CD8-positive, alpha-beta memory T cell (primary cell): ENCODE measurements at places on chromosomes 3 and 15.

DNA sequence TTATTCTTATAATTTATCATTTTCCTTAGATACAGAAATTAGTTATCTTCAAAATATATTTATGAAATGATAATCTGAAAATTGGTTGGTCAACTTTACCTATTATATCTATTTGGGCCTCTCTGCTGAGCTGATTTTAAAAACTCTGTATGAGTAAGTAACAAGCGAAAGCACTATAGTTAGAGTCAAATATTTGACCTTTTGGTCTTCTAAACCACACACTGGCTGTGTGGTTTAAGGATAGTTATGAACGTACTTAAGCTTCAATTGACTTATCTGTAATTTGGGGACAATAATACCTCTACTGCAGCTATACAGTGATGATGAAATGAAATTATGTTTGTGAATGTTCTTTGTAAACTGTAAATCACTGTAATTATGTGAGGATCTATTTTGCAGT is 763.9 kb upstream of the GRM7 start:
- no peaks in the 10 kb centered on the region for H3K27me3 ChIP-seq
- DNase-seq, result no peak
- H3K4me3 ChIP-seq, result no peak overlapping the region
- no peaks in the 10 kb centered on the region for H3K36me3 ChIP-seq

- no peak for DNase-seq
- H3K4me1 ChIP-seq, result no peaks in the 10 kb centered on the region
- H3K27me3 ChIP-seq, result no peaks in the 10 kb centered on the region
- H3K27ac ChIP-seq, result no peak overlapping the region
- no peak overlapping the region for H3K4me3 ChIP-seq
Observed at GRCh38 chr15:72284781-72285180, 12.4 kb upstream of the PARP6 start.

DNA sequence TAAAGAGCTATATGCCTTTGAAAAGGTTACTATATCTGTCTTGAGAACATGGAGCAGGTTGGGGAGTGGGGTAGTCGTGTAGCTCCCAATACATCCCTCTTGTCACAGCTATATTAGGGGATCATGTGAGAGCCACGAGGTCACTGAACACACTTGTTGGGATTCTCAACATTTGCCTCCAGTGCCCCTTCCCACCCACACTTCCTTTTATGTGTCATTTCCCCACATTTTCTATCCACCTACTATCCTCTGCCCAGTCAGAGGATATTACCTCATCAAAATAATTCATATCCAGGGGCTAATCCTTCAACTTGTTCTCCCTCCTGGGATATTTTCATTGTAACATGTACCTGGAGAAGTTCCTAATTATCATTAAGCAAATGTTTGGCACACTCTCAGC is 85.0 kb downstream of the CYP19A1 start:
- H3K27me3 ChIP-seq, result no peaks in the 10 kb centered on the region
- H3K36me3 ChIP-seq, result no peaks in the 10 kb centered on the region
- H3K27ac ChIP-seq, result no peak overlapping the region
- no peaks in the 10 kb centered on the region for H3K4me1 ChIP-seq

GRCh38 chr3:156762631-156763185 is 63.4 kb upstream of the LEKR1 start:
- H3K4me3 ChIP-seq, result no peak overlapping the region
- H3K36me3 ChIP-seq, result no peaks in the 10 kb centered on the region
- no peaks in the 10 kb centered on the region for H3K27me3 ChIP-seq

- no peak for DNase-seq
- no peak overlapping the region for H3K27ac ChIP-seq
- H3K36me3 ChIP-seq, result no peaks in the 10 kb centered on the region
- no peak overlapping the region for H3K4me3 ChIP-seq
- H3K4me1 ChIP-seq, result peaks cover 5% of the 10 kb centered on the region
Observed at GRCh38 chr3:157122832-157123427, 37.0 kb downstream of the CCNL1 start.

DNA sequence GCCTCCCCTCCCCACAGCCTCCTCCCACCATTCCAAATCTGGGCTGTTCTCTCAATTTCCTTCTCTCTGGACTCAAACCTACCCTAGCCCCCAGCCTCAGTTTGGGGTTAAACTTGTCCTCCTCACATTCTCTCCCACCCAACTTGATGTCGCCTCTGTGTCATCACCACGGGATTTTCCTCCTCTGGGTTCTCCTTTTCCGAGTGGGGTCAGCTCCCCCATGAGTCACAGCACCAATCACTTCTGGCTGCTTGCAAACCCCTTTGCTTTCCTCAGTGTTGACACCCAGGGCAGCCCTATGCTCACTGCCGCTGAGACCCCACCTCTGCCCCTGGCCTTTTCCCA is 451 bp downstream of the CCR5AS start:
- no peaks in the 10 kb centered on the region for H3K36me3 ChIP-seq
- peaks cover 12% of the 10 kb centered on the region for H3K4me1 ChIP-seq
- H3K27ac ChIP-seq, result peak overlapping the region; percentile 75
- no peaks in the 10 kb centered on the region for H3K27me3 ChIP-seq
- DNase-seq, result no peak
- H3K4me3 ChIP-seq, result peak overlapping the region; percentile 57

DNA sequence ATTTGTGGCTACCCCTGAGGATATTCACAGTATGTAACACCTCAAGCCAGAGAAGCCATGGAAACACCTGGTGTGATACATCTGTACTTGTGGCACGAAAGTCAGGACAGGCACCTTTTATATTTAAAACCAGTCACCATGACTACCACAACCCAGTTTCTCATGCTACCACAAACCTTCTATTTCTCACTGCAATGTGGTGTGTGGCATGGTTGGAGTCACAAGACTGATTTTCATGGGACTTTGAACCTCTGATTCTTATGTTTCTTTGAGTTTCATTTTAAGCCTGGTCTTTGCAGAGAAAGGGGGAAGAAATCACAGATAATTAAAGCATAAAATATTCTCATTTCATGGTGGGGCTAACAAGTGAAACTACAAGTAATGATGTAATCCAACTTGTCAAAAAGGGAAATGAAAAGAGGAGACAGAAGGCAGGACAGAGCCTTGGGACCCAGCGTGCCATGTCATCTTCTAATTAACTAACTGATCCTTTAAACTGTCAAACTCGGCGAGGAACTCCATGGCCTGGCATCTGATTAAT is 175.9 kb downstream of the PDZRN3 start:
- no peaks in the 10 kb centered on the region for H3K36me3 ChIP-seq
- no peak overlapping the region for H3K27ac ChIP-seq
- H3K27me3 ChIP-seq, result no peaks in the 10 kb centered on the region
- no peak for DNase-seq
- no peaks in the 10 kb centered on the region for H3K4me1 ChIP-seq

GRCh38 chr15:83613714-83614113 is 40.2 kb upstream of the ADAMTSL3 start:
- H3K36me3 ChIP-seq, result no peaks in the 10 kb centered on the region
- no peak for DNase-seq
- H3K27ac ChIP-seq, result no peak overlapping the region

GRCh38 chr3:122247825-122248185 is 64.3 kb downstream of the CASR start:
- H3K27ac ChIP-seq, result no peak overlapping the region
- H3K4me3 ChIP-seq, result no peak overlapping the region
- H3K27me3 ChIP-seq, result no peaks in the 10 kb centered on the region
- no peak for DNase-seq

GRCh38 chr3:7630351-7630911 is 769.5 kb downstream of the GRM7 start:
- no peak for DNase-seq
- H3K4me1 ChIP-seq, result no peaks in the 10 kb centered on the region
- H3K36me3 ChIP-seq, result no peaks in the 10 kb centered on the region
- no peak overlapping the region for H3K27ac ChIP-seq
- H3K4me3 ChIP-seq, result no peak overlapping the region

DNA sequence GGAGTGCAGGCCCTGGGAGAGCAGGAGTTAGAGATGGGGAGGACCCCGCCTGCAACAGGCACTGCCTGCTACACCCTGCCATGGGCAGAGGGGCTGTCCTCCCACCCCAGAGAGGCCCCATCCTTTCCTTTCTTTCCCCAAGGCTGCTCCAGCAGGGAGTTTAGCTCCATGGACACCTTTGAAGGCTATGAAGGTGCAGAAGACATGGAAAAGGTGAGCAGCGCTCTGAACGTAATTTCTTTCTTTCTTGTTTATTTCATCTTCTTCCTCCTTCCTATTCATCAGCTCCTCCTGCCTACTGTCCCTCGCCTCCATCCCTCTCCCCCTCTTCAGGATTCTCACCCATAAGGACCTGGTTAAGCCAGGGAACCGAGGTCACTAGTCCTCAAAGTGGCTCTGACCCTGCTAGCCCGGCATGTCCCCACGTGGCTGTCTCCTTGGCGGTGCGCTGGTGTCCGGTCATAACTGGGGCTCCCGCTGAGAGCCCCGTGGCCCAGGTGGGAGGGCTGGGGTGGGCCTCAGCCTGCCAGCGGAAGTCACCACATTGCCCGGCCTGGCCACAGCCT is 16.0 kb upstream of the ADIPOQ start:
- no peak for DNase-seq
- peak overlapping the region; percentile 68 for H3K4me3 ChIP-seq
- H3K36me3 ChIP-seq, result no peaks in the 10 kb centered on the region
- peaks cover 28% of the 10 kb centered on the region for H3K27me3 ChIP-seq
